ENCODE measurements at places on chromosomes 2 and 18.

DNA sequence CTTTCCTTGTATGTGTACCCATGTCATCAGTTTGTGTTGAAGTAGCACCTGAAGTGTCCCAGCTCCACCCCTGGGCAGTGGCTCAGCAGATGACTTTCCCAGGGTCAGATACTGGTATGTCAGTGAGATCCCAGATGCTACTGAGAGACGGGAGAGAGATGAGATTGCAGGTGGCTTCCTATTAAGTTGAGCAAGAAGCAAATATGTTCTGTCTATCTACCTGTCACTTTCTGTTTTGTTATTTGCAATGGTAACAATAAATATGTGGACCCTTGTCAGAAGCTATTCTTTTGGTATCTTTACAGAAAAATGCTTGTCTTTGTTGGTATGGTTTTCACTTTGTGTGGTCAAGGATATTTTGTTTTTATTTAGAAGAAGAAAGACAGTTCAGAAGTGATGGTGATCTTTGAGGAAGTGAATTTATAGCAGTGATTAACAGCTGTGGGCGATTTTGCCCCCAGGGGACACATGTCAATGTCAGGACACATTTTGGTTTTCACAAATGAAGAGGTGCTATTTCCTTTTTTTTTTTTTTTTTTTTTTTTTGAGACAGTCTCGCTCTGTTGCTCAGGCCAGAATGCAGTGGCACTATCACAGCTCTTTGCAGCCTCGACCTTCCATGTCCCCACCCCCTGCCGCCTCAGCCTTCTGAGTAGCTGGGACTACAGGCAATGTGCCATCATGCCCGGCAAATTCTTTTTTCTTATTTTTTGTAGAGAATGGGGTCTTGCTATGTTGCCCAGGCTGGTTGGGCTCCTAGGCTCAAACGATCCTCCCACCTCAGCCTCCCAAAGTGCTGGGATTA is 21.4 kb downstream of the MGAT5 start:
- no peak for DNase-seq

GRCh38 chr2:39335930-39336329 is 92.2 kb upstream of the CDKL4 start:
- DNase-seq, result no peak

DNA sequence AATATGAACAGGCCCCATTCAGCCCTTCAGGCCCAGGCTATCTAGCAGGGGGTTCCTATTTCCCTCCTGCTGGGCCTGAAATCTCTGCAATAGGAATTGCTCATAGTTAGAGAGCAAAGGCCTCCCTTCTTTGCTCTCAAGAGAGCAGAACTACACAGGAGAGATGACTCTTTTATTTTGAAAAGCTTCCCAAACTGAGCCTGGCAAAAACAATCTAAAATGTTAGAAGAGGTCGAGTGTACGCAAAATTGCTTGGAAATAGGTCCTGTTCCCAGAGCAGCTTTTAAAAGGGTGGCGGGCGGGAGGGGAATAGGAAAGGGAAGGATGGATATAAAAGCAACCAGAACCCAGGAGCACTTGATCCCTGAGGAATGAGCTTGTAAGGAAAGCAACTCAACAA is 68.4 kb upstream of the APCDD1 start:
- no peak for DNase-seq

DNA sequence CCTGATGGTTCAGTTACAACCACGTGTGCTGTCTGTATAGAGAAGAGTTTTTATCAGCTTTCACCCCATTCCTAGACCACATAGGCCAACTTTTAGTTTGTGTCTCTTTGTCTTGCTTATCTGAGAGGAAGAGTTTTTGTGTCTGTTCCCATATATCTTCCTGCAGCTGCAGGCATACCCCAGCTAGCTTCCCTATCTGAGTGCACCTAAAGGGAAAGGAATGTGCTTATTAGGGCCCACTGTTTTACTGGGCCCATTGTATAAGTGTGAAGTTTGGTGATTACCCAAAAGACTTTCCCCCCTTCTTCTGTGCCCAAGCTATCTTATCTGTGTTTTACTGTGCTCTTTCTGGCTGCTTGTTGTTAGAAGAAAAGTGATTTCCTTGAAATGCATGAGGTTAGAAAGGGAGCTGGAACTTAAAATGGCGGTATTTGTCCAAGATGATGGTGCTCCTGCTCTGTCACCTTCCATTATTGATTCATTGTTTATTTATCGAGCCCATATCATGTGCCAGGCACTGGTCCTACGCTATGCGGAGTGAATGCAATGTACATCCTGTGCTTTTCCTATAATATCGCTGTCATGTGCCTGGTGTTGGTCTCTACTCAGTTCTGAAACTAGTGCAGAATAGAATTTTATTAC is 57.2 kb downstream of the NYAP2 start:
- no peak for DNase-seq

GRCh38 chr2:29106256-29106655 is 9.0 kb upstream of the CLIP4 start:
- DNase-seq, result no peak

GRCh38 chr2:22196806-22197205 is 1073.0 kb downstream of the TDRD15 start:
- no peak for DNase-seq

DNA sequence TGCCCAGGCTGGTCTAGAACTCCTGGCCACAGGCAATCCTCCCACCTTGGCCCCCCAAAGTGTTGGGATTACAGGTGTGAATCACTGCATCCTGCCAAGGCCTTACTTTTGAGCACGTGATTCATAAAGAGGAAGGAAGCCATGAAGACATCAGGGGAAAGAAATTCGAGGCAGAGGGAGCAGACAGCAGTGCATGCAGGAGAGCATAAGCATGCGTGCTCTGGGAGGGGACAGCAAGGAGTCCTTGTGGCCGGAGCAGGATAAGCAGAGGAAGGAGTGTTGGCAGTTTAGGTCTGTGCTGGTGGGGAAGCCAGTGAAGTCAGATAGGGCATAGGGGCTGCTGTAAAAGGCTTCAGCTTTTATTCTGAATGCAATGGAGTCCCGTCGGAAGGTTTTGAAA is 400.5 kb upstream of the RAB12 start:
- no peak for DNase-seq

- DNase-seq, result no peak
Observed at GRCh38 chr2:159307942-159308341, 21.4 kb upstream of the WDSUB1 start.

DNA sequence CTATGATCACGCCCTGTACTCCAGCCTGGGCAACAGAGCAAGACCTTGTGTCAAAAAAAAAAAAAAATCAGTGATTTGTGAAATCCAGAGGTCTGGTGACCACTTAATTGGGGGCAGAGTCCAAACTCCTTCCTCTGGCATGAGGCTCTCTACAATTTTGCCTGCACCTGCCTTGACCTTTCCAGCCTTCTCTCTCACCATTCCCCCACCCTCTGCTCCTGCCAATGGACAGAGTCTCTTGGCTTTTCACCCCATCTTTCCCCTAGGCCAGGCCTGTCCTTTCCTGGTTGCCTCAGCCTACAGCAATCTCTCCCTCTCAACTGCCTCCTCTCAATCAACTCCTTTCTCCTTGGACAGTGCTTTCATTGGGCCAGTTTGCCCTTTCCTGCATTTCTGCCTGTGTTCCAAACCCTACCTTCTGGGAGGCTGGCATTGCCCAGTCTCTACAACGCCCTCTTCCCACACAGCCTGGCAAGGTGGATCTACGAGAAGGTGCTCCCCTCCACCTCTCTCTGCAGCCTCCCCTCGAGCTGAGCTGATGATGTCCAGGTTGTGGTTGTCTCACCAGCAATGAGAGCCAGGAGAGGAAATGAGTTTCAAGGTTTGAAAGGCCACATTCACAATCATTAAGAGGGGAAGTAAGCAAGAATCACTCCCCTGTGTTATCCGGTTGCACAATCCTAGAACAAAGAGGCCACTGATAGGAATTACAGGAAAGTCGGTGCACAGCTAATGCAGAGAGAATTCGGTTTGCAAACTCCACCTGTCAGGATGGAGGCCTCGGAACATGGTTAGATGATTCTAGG is 39.5 kb upstream of the NPAS2 start:
- DNase-seq, result no peak

All from T-helper 9 cell (primary cell).